Cortex of kidney (tissue), 1 donor: ENCODE measurements at places on chromosomes 1 and 21.

GRCh38 chr1:100027212-100027611 lies 57.4 kb downstream of the SLC35A3 start:
- no peak for DNase-seq

DNA sequence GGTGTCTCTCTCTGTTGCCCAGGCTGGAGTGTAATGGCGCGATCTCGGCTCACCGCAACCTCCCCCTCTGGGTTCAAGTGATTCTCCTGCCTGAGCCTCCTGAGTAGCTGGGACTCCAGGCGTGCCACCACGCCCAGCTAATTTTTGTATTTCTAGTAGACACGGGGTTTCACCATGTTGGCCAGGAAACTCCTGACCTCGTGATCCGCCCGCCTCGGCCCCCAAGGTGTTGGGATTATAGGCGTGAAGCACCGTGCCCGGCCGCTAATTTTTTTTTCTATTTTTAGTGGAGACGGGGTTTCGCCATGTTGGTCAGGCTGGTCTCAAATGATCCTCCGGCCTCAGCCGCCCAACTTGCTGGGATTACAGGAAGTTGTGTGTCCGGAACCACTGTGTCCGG lies 597 bp downstream of the HORMAD1 start:
- no peak for DNase-seq

GRCh38 chr1:178645157-178645807 lies 79.8 kb upstream of the RALGPS2 start:
- no peak for DNase-seq

GRCh38 chr1:204407295-204407971 lies 4.2 kb downstream of the PPP1R15B start:
- DNase-seq: no peak

DNA sequence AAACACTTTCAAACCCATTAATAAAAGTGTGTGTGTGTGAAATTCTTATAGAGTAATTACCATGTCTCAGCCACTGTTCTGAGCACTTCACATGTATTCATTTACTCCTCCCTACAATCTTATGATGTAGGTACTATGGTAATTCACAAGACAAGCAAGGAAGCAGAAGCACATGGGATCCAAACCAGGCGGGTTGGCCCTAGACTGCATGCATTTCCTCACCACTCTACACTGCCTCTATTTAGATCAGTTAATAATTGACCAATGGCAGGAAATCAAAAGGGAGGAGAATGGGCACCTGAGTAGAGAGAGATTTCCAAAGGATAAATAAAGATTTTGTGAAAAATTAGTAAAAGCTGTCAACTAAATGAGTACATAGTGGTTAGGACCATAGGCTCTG lies 15.7 kb downstream of the MAP3K21 start:
- DNase-seq: no peak

DNA sequence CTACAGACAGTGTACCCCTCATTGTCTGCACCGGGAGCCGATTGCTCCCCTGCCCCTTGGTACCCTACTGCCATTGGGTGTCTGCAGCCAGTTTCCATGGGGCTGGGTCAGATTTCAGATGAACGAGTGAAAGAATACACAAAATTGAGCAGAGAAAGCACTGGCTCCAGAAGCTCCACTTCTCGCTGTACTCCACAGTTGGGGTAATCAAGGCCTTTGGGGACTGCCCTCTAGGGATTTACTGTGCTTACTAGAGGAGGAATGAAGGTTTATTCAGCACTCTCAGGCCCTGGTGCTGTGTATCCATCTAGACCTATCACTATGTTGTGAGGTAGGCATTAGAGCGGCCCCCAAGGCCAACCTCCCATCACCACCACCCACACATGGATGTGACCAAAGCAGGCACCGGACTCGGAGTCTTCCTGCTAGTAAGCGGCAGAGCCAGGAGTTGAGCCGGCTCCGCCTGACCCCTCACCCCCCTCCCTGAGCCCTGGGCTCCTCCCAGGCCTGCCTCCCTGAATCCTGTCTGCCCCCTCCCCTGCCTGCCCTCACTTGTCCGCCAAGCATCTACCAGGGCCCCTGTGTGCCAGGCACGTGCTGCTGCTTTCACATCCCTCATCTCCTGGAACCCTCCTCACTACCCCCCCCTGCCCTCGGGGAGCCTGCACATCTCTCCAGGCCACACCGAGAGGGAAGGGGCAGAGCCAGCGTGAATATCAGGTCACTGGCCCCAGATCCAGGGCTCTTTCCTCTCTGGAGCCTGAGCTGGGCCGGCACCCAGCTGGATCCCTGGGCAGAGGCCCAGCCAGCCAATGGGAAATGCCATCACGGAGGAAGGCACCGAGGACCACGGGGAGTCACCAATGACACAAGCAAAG lies 23.3 kb downstream of the KCNN3 start:
- DNase-seq: no peak

- no peak for DNase-seq
Measured at GRCh38 chr1:94698759-94699502, 121.2 kb upstream of the SLC44A3 start.

DNA sequence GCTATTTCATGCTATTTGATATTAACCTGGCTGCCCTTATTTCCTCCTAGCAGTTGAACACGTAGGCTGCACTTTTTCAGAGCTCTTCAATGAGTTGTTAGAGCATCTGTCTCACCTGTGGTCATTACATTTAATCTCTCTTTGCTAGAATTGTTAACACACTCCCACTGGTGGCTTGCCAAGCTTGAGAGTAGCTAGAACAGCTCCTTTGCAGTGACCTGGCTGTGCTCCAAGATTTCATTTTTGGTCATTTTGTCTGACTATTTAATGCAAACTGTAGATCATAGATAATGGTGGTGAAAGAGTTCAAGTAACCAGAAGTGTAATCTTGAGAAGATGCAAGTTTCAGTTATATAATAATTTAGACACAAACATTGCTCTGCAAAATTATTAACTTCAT lies 105.6 kb downstream of the LRRC7 start:
- DNase-seq: no peak

GRCh38 chr21:26079366-26079765 lies 91.2 kb downstream of the APP start:
- DNase-seq: no peak

DNA sequence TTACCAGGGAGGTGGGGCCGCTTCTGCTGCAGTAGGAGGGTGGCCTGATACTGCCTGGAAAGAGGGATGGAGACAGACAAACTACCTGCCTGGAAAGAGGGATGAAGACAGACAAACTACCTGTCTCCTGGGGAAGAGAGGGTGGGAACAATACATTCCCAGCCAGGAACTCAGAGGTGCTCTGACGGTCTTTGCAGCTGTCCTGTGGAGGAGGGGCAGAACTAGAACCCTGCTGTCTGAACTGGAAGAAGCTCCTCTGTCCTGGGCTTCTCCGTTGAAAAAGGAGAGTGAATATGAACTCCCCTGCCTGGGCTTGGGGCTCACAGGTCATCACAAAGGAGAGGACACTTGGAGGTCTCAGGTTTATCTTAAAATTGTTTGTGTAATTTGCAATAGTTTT lies 40.3 kb upstream of the ETV3 start:
- no peak for DNase-seq

GRCh38 chr21:33976082-33977016 lies 60.7 kb upstream of the ATP5PO start:
- no peak for DNase-seq

DNA sequence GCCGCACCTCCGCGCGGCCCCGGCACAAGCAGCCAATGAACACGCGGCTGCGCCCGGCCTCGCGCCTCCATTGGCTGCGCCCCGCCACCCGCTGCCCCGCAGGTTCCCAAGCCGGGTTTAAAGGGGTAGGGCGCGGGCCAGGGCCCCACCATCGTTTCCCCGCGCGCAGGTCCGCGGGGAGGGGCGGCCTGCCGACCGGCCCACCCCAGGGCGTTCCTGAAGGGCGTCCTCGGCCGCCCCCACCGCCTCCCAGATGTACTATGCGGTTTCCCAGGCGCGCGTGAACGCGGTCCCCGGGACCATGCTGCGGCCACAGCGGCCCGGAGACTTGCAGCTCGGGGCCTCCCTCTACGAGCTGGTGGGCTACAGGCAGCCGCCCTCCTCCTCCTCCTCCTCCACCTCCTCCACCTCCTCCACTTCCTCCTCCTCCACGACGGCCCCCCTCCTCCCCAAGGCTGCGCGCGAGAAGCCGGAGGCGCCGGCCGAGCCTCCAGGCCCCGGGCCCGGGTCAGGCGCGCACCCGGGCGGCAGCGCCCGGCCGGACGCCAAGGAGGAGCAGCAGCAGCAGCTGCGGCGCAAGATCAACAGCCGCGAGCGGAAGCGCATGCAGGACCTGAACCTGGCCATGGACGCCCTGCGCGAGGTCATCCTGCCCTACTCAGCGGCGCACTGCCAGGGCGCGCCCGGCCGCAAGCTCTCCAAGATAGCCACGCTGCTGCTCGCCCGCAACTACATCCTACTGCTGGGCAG lies at the start of gene OLIG1:
OLIG1 (plus strand) TSS at position 148 of the 750 bp plus-strand sequence; CDS start at position 254, 106 bp downstream.
- DNase-seq: no peak

DNA sequence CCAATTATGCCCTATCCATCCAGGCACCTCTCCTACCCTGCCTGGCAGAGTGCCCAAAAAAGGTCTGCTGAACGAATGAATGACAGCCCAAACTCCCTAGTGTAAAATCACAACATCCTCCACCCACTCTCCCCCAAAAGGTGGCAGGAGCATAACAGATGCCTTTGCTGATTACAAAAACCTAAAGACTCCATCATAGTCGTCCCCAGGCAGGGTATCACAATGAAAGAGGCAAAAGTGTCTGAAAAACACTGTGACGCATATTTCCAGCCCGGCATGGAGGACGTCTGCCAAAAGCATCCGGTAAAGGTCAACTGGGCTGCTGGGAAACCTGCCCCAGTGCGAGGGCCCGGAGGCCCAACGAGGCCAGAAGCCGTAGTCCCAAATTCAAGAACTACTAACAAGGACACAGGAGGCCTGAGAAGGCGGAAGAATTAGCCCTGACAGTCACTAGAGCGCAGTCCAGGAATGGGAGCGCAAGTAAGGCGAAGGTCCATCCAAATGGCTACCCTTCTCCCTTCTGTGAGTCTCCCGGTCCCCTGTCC lies 576 bp downstream of the SMIM12 start:
- no peak for DNase-seq

GRCh38 chr1:225739542-225740107 lies 38.0 kb upstream of the SRP9 start:
- no peak for DNase-seq

DNA sequence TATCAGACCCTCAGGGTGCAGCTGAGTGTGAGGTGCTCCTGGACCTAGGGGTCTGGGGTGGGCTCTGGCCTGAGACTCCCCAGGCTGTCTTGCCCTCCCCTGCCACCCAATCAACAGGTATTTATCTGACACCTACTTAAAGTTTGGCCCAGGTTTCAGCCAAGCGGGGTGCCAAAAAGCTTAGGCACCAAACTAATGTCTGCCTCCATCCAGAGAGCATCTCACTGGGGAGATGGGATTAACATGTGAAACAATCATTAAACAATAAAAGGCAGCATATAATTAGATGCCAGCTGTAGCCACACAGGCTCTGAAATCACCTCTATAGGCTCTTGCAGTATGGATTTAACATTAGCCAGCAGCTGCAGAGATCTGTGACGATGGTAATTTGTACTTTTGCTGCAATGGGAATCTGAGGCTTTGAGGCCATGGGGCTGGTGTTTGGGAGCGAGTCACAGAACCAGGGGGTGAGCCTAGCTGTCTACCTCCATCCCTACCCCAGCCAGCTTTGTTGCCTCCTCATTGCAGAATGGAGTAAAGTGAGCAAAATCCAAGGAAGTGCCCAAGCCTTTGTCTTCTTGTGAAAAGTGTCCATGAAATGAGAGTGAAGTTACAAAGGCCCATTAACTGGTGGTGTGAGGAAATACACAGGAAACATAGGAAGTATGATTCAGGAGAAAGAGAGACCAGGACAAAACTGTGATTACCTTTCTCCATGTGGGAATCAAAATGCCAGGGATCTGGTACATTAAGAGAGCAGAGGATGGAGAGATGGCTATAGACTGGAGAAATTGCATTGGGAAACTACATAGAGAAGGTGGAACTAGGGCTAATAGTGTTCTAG lies 36.1 kb downstream of the EIF2D start:
- DNase-seq: no peak

DNA sequence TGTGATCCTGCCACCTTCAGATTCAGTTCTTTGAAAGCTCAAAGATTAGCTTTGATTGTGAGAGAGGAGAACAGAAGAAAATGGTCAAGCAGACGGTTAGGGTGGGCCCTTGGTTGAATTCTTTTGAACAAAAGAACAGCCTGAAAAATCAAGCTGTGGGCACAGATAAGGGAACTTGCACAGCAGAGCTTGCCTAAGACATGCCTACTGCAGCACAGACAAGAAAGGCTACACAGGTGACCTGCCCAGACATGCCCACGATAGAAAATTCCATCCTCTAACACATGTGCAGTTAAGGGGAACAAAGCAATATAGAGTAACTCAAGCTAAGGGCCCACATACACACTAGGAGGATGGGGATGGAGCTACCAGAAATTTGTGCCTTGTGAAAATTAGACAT lies 512.5 kb upstream of the LRRC7 start:
- DNase-seq: no peak

DNA sequence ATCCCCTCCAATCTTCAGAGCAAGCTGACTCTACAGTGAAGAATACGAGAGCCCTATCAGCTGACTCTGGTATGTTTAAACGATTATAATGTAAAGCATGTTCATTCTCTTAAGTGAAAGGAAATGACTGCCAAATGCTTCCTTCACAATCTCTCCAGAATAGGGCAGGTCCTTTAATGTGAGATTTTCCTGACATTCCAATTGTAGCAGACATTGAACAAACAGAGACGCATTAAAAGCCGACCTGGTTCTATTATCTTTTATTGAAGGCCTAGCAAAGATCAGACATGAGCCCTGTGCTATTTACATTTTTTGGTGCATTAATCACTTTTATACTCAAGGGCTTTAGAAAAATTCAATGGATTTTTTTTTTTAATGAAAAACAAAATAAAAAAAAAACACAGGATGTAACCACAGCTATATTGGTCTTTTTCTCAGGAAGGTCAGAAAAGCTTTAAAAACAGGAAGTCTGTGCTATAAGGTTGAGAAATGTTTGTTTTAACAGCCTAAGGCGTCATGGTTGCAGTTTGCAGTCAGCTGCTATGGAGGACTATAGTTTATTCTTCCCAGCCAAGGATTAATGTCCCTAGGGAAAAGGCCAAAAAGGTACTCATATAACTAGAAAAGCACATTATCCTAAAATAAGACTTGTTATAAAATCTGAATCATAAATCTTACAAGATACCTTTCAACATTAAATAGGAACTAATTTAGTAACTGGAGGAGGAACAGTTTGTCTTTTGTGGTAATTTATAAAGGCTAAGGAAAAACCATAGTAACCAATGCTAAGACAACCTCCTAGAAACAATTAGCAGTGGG lies 104.8 kb downstream of the RERE start:
- DNase-seq: no peak

GRCh38 chr1:32241001-32241763 lies 5.8 kb upstream of the FAM167B start:
- DNase-seq: no peak

GRCh38 chr1:223152399-223152798 lies 9.4 kb upstream of the TLR5 start:
- no peak for DNase-seq

DNA sequence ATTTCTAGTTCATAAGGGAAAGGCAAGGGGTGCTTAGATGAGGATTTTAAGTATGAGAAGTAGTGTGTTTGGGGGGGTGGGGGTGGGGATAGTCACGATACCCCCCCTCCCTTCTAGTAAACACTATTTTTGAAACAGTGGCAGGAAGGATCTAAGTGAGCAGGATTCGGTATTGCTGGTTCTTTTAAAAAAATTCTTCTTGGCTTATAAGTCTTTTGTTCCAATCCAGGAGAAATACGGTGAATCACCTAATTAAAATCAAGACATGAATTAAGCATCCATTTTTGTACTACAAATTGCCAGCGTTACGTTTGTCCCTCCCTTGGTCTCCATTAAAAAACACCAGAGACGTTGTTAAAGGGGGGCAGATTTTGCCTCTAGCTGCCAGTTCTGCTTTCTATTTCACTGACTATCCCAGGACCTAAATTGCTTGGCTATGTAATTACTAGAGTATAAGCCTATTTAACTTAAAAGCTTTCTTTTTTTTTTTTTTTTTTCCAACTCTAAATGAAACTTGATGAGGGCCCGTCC lies 911 bp downstream of the LMO4 start:
- no peak for DNase-seq
